ENCODE measurements at places on chromosomes 2 and 18.

- H3K4me1 ChIP-seq = no peaks in the 10 kb centered on the region
- H3K36me3 ChIP-seq = no peaks in the 10 kb centered on the region
- DNase-seq = no peak
- no peaks in the 10 kb centered on the region for H3K27me3 ChIP-seq
- H3K4me3 ChIP-seq = no peak overlapping the region
- H3K27ac ChIP-seq = no peak overlapping the region
Measured at GRCh38 chr2:184834699-184835397, 236.5 kb downstream of the ZNF804A start.

GRCh38 chr18:75003039-75003438 is 205.9 kb downstream of the PTGR3 start:
- H3K4me1 ChIP-seq = no peaks in the 10 kb centered on the region
- no peak overlapping the region for H3K4me3 ChIP-seq
- H3K36me3 ChIP-seq = no peaks in the 10 kb centered on the region
- no peak overlapping the region for H3K27ac ChIP-seq
- no peaks in the 10 kb centered on the region for H3K27me3 ChIP-seq

- peaks cover 13% of the 10 kb centered on the region for H3K4me1 ChIP-seq
- H3K27me3 ChIP-seq = peaks cover 24% of the 10 kb centered on the region
- H3K27ac ChIP-seq = no peak overlapping the region
Measured at GRCh38 chr2:237556773-237557632, 9.4 kb upstream of the PRLH start.

DNA sequence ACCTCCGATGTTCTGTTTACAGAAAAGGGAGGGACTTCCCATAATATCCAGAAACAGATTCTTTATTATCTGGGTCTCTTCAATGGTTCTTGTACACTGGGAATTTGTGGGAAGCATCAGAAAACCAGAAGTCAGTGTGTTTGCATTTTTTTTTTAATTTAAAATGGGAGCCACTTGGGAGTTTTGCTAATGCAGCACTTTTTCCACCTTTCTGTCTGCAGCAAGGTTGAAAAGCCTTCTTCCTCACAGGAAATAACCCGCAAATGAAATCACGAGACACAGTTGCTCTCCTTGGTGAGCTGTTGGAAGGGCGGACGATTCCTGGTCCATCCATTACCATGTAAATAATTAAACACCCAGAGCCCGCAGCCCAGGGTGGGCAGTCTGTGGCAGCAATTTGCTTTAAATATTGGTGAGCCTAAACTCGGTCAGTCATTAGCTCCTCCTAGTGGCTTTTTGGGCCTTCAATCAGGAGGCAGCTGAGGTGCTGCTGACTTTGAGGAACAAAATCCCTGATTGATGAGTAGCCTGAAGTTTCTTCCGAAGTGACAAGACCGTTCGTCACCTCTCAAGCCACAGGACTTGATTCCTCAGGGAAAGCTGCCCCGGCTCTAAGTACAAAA is 471.5 kb downstream of the EPHA4 start:
- H3K27ac ChIP-seq = no peak overlapping the region
- no peak overlapping the region for H3K4me3 ChIP-seq
- no peaks in the 10 kb centered on the region for H3K36me3 ChIP-seq
- no peak for DNase-seq

All from MM.1S (cell line).